Endothelial cell (in vitro differentiated cells): ENCODE measurements at places on chromosomes 11 and 22. TPM values are rescaled to one million over a fixed set of nuclear protein-coding genes. Genes with fewer than 3 reads are reported as not detected.

GRCh38 chr22:17418890-17419324, 49.6 kb downstream of the CECR2 start:
- no peak for DNase-seq

GVQW3 gene
- total RNA-seq = 6.1 TPM

GRCh38 chr11:19675397-19675796, 37.2 kb upstream of the NAV2 start:
- DNase-seq = no peak

GRCh38 chr11:109308551-109308950, 113.4 kb upstream of the C11orf87 start:
- DNase-seq = no peak

GRCh38 chr11:67071420-67072284, 15.0 kb downstream of the RHOD start:
- DNase-seq = peak; percentile 89

- DNase-seq = no peak
These were observed 302.0 kb downstream of the KIRREL3 start for GRCh38 chr11:126698576-126698975.
